Activated CD4-positive, alpha-beta T cell treated with anti-CD3 and anti-CD28 coated beads, Interleukin-2, amount 10 ng/mL, durations not matched to agents 7 days and 5 days (primary cell): ENCODE measurements at places on chromosomes 7 and 10.

- no peak for DNase-seq
These were observed 592.2 kb downstream of the SDK1 start for GRCh38 chr7:3893151-3893788.

GRCh38 chr10:51227897-51228713 lies 153.8 kb downstream of the PRKG1 start:
- DNase-seq = no peak

GRCh38 chr10:43292755-43293676 lies 26.2 kb upstream of the RASGEF1A start:
- peak; percentile 54 for DNase-seq

- no peak for DNase-seq
These were observed 53.1 kb upstream of the KMT2E start for GRCh38 chr7:104960741-104961448.

DNA sequence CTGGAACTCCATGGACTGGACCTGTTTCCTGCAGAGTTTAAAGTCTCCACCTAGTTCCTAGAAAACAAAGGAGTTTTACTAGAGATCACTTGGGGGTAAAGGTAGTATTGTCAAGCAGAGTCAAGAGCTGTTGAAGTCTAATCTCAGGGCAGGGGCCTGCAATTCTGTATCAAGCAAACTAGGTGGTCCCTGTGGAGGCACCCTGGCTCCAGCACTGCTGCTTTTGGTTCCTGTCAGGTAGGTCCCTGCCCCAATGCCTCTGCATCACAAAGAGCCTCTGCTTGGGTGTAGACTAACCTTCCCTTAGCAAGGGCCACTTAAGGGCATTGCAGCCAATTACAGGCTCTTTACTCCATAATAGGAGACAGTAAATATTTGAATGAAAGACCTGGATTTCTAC lies 22.5 kb downstream of the ZSCAN25 start:
- DNase-seq = no peak

DNA sequence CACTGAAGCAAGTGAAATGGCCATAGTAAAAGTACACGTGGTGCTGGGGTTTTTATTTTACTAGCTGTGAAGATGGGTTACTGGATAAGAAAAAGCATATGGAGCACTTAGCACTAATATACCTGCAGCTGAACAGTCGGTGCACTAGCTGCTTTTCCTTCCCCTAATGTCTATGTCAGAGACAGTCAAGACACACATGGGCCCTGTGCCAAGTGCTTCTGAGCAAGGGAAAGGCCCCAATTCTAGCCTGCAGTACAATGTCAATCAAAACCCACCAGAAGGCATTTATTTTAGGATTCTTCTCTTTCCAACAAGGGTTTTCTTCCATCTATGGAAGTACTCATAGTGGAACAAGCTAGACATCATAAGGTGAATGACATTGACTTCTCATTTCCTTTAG lies 716.7 kb downstream of the CCSER2 start:
- DNase-seq = no peak

- no peak for DNase-seq
These were observed 188.6 kb downstream of the RPS24 start for GRCh38 chr10:78222096-78222790.

- DNase-seq = no peak
These were observed 245.2 kb upstream of the PLXDC2 start for GRCh38 chr10:19570991-19571390.

DNA sequence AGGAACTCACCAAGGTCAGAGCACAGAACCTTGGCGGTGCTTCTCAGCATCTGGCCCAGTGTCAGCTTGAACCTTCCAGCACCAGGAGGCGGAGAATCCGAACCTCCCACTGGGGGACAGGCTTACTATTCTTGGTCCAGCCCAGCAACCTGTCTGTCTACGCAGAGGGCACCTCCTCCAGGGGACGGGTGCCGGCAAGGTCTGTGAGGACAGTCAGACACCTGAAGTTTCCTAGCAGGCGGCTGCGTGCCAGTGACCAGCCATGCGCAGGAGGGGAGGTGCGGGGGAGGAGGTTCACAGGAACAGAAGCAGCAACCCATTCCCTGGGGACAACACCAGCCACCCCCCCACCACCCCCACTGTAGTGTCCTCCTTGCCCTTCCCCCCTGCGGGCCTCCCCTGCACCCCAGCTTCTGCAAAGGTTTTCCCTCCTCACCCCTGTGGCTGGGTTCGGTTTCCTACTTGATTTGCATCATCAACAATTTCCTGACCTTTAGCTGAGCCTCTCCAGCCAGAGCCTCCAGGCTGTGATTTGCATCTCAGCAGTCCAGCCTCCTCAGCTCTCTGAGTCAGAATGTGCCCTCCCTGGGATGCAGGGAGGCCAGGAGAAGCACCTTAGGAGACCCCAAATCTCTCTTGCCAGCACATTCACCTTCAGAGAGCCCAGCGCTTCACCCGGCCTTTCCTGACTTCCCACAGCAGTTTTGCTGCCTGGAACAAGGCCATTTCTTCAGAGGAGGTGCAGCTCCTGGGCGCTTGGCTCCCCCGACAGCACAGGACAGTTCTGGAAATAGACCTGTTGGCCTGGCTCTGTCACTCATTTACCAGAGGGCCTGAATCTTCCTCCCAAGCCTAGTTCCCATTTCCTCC lies 107.5 kb upstream of the NPS start:
- DNase-seq = no peak

GRCh38 chr10:48238826-48239520 lies 35.5 kb downstream of the FRMPD2 start:
- no peak for DNase-seq

GRCh38 chr7:157329447-157329846 lies 7.4 kb upstream of the DNAJB6 start:
- no peak for DNase-seq

GRCh38 chr10:72487521-72487920 lies 132.8 kb upstream of the DNAJB12 start:
- DNase-seq = no peak
